Stimulated activated CD8-positive, alpha-beta memory T cell treated with anti-CD3 and anti-CD28 coated beads, Interleukin-15, amount 100 ng/mL, for 48 hours (primary cell): ENCODE measurements at places on chromosomes 1 and 21.

GRCh38 chr1:186375152-186375928 is at the start of the genes ODR4 and TPR:
Gene ODR4 (plus strand): TSS chr1:186375838. CDS start chr1:186379786, 3,948 bp downstream.
Gene TPR (minus strand): TSS chr1:186375253. CDS start chr1:186375028, 225 bp downstream.
- DNase-seq: peak; percentile 93

GRCh38 chr1:28343405-28343804 is 14.6 kb downstream of the MED18 start:
- no peak for DNase-seq

DNA sequence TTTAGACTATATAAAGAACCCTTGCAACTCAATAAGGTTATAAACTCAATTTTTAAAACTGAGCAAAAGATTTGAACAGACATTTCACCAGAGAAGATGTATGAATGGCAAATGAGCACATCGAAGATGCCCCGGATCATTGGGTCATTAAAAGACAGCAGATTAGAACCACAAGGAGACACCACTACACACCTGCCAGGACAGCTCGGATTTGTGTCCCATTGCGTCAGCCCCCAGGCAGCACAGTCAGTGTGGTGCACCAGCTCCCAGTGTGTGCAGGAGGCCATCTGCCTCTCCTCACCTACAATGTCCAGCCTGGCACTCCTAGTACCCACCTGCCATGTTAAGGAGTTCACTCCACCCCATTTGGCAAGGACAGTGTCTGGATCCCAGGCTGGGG is 61.1 kb upstream of the LRP8 start:
- DNase-seq: no peak

DNA sequence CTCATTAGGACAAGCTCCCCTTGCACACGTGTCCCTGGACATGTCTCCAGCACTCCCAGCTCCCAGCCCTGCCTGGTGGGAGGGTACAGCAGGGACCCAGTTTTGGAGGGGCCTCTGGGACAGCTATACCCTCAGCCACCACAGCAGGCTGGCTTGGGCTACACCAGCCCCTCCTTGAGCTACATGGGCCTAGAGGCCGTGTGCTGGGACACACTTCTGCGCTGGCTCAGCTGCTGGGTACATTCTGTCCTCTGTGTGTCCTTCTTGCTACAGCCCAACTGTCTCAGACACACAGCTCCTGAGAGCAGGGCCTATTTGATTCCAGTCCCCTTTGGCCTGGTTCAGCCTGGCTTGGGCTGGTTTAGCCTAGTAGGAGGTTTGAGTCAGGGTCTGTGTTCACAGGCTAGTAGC is 26.7 kb downstream of the DMAP1 start:
- DNase-seq: no peak

GRCh38 chr1:230291731-230292620 is 134.2 kb downstream of the PGBD5 start:
- no peak for DNase-seq

- no peak for DNase-seq
Measured at GRCh38 chr1:212073490-212073889, 37.9 kb downstream of the DTL start.

- DNase-seq: no peak
Measured at GRCh38 chr1:159751031-159751430, 29.7 kb upstream of the DUSP23 start.
